ENCODE measurements at places on chromosomes 3 and 15.

DNA sequence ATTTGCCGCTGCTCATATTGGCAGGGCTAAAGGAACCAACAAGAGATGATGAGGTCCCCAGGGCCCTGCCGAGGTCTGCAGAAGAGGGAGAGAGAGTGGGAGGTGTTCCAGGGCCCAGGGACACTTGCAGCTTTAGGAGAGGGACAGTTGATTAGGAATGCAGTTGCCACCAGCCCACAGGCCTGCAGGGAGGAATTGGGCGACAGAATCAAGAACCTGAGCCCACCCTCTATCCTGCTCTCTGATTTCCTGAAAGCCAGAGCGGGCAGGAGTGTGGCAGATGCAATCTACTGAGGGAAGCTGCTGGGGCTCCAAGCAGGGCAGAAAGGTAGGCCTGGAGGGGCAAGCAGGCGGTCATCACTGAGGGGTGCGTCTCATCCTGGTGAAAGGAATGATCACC is 12.1 kb upstream of the PRR23E start:
- DNase-seq = no peak

GRCh38 chr3:124364317-124365020 is 365.8 kb upstream of the UMPS start:
- no peak for DNase-seq

DNA sequence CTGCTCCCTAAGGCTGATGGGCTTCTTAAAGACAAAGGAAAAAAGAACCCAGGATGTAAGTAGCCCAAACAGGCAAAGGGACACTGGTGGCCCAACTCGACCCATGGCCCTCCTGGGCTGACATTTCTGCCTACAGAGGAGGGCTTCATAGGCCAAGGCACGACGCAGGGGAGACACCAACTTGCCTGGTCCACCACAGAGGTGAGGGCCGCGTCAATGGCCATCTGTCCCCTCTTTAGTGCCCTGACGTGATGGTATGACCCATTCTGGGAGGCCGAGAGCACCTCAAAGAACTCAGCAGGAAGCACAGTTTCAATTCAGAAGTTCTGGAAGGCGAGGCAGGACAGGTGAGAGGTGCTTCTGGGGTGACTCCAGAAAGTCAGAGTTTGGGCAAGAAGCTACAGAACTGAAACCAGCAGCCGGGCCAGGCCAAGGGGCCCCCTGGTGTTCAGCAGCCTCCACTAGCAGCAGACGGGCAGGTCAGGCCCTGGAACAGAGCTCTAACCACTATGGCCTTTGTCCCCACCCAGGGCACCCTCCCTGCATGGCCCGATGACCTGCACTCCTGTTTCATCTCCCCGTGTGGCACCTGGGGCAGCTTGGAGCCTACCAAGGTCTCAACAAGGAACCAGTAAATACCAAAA is 45.1 kb downstream of the HMCES start:
- DNase-seq = no peak

DNA sequence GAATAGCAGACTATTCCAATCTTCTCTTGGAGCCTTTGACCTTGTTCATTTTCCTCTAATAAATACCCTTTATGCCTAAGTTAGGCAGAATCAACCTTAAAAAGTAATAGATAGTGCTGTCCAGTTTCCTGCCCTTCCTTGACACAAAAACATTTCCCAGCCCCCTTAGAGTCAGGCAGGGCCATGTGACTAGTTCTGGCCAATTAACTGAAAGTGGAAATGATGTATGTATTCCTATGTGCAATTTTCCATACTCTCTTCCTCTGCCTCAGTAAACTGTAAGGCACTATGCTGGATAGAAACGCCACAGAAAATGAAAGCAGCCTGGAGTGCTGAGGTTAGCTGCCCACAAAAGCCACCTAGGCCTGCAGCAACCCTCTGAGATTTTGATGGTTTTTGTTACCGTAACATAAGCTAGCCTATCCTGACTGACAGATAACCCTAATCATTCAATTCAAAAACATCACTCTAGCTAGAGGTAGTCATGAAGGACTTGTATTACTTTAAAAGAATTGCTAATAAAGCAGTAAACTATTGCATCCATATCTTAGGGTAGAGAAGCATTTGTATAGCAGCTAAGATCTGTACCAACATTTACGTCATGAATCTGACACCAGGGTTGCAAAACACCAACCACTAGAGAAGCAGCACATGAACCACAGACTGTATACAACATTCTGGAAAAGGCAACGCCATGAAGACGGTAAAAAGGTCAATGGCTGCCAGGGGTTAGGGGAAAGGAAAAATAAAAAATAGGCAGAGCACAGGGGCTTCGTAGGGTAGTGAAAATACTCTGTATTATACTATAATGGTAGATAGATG is 112.9 kb downstream of the ULK4 start:
- DNase-seq = no peak

- DNase-seq = no peak
Measured at GRCh38 chr3:104510131-104510849, 856.4 kb upstream of the ALCAM start.

DNA sequence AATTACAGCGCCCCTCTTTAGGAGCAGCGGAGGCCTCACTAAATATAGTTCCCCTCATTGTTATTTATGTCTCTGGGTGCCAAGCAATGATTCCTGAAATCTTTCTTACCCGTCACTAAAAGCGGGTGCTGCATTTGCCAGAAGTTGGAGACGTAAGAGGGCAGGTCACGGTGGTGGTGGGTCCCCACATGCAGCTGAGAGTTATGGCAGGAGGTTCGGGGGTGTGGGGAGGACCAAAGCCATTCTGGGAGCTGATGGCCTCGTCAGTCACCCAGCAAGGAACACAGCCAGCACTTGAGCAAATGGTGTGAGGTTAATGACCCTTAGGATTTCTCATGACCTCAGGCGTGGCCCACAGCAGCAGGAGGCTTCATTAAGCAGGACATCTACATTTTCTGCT is 129.2 kb downstream of the RAB11A start:
- DNase-seq = no peak

DNA sequence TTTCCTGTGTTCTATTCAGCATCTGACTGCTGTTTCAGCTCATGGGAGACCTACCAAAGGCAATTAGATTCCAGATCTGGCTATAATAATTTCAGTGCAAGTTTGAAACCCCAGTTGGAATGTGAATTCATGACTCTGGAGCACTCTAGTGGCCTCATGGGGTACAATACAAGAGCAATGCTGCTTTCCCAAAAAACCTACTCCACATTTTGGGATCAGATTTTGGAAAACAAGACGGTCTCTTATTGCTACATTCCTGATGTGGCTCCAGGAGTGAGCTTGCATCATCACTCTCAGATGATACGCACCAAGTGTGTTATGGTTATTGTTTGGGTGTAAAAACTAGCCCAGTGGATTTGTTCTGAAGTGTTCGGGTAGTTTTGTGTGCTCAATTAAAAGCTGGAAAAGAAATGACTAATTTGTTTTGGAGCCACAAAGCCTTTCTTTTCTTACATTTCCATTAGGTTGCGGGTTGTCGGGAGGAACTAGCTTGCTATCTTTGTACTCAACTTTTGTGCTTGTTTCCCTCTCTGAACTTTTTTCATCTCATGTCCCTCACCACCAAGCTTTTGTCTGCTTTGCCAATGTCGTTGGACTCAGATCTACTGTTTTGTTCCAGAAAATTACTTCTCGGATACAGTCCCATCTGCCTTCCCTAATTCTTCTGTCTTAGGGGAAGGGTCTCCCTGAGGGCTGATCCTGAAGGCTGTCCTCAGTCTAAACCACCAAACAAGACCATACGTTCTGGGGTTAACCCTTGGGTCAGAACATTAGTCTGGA is 272.1 kb downstream of the BBX start:
- no peak for DNase-seq

GRCh38 chr3:186152889-186153292 is 44.0 kb upstream of the ETV5 start:
- no peak for DNase-seq

All from activated T-cell treated with anti-CD3 and anti-CD28 coated beads for 1 hour (primary cell).